ENCODE measurements at places on chromosomes 11 and 22.

DNA sequence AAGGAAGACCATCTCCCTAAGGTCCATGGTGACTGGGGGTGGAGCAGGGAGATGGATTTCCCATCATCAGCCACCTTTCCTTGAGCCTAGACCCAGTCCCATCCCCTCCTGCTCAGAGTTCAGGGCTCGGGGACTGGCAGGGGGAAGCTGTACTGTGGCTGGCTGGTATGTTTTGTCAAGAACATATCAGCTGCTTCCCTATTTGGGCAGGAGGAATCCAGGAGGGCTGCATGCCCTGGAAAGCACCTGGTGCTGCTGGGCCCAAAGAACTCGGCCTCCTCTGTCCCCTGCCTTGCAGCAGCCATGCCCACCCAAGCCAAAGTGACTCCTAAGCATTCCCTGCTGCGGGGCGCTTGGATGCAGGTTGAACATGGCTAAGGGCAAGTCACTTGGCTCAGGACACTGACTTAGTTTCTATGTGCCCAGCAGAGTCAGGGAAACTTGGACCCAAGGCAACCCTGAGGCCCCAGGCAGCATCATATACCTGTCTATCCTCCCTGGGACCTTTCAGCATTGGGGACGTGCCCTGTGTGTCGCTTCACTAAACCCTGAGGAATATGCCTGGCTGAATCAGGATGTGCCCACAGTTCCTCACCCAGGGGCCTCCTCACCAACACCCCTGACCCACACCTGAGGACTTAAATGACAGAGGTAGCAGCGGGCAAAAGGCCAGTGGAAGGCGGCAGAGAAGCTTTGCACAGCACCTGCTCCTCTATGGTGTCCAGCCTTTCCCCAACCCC, 43.1 kb downstream of the BUD13 start:
- no peak for DNase-seq

- DNase-seq: no peak
Observed at GRCh38 chr11:76793391-76794291, 10.5 kb downstream of the TSKU start.

DNA sequence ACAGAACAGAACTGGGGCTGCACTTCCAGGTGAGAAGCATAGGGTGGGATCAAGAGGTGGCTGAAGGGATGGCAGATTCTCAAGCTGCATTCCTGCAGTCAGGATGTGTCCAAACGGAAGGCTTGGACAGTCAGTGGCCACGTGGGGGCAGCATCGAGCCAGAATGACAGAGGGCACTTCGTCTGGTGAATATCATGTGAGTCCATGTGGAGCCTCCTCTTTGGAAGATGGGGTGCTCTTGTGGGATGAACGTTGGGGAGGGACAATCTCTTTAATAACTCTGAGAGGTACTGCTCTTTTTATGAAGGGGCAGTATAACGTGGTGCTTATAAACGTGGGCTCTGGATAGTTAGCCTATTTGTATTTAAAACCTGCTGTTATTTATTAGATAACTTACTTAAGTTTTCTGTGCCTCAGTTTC, 154.9 kb upstream of the NAV2 start:
- peak; percentile 40 for DNase-seq

- DNase-seq: no peak
Observed at GRCh38 chr22:29128891-29129807, 56.3 kb downstream of the KREMEN1 start.

DNA sequence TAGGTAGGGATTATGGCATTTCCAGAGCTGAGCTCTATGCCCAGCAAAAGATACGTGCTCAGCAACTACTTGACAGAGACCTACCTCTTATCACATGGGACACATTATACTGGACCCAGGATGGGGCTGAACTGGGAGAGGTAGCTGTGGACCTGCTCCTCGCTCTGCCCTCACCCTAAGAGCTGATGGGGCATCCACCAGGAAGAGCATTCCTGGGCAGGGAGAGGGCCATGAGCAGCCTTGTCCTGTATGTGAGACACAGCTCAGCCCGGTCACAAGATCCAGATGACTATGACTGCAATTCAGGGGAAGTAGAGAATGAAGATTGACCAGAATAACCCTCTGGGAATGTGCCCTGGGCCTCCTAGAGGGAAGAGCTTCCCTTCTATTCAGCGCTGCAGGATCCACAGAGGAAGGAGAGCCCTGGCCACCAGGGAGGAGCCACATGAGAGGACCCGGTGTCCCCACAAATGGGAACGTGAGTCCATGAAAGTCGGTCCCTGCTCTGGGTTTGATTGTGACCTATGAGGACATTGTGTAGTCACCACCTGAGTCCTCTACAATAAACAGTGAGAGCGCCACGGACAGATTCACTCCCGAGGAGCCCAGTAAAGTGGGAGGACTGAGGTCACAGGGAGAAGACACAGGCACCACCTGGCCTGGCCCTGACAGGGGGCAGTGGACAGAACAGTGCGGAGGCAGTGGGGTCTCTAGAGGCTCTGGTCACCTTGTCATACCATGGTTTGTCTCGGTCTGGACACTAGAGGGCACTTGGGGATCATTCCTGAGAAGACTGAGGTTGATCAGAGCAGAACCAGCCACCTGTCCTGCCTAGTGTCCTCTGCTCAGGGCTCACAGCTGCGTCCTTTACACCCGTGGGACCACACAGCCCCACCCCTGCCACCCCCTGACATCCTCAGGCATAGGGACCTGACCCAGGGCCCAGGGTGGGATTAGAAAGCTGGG, 99.5 kb downstream of the ZNF280B start:
- DNase-seq: peak; percentile 54

DNA sequence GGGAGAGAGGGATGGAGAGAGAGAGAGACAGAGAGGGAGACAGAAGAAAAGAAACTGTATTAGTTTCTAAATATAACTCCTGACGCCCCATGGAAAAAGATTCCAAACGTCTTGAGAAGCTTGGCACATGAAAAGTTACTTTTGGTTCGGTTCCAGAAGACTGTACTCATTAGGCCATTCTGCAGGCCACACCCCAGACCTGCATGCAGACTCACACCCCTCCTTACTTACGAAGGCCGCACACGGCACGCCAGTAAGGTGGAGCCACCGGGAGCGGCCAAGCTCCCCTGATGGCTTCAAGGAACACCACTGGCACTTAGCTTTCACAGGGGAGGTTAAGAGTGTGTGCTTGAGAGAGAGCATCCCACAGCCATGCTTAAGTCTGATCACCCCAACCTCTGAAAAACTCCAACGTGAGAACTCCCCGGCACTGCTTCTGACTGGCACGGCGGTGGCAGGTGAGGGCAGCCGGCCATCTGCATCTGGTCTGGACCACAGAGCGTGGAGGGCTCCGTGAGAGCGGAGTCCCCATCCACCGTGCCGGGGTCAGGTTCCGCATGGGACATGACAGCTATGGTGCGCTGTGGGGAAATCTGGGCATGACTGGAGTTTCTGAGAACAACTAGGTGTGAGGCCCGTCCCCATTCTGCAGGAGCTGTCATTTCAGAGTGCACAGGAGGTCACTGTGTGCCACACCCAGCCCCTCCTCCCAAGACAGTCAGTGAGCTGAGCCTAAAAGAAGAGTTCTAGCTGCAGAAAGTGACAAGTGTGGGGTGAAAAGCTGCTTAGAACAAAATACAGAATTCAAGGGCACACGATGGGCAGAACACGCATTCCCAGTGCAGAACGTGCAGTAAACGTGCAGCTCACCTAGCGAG, 62.4 kb downstream of the MYH9 start:
- no peak for DNase-seq

DNA sequence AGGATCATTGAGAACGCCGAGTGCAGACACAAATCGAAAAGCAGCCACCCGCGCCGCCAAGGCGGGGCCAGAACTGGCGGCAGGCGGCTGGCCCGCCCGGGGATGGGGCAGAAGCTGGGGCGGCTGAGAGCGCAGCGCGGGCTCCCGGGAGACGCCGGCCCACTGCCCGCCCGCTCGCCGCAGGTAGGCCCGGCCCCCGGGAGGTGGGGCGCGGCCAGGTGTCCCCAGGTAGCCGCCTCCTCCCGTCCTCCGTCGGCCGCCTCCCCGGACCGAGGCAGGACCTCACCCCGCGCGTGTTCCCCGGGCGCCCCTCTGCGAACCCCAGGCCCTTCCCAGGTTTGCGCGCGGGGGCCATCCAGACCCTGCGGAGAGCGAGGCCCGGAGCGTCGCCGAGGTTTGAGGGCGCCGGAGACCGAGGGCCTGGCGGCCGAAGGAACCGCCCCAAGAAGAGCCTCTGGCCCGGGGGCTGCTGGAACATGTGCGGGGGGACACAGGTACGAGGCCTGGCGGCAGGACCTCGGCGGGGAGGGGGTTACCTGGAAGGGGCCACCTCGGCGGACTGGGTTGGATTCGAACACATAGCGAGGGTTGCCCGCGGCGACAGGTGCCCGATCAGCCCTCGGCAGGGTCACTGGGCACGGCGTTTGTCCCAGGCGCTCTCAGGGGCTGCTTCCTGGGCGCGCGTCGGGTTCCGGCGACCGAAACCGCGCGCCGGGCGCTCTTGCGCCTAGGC, at the start of gene PRRG4:
PRRG4 (plus strand) TSS at position 248 of the 733 bp plus-strand sequence. CDS start 603 bp downstream, outside the sequence.
- DNase-seq: peak; percentile 55

GRCh38 chr11:120336641-120337354, 585 bp downstream of the ARHGEF12 start:
- DNase-seq: peak; percentile 42
